ENCODE measurements at places on chromosomes 6 and 20.

GRCh38 chr6:157376241-157376640 lies 4.7 kb upstream of the ZDHHC14 start:
- no peak for DNase-seq

DNA sequence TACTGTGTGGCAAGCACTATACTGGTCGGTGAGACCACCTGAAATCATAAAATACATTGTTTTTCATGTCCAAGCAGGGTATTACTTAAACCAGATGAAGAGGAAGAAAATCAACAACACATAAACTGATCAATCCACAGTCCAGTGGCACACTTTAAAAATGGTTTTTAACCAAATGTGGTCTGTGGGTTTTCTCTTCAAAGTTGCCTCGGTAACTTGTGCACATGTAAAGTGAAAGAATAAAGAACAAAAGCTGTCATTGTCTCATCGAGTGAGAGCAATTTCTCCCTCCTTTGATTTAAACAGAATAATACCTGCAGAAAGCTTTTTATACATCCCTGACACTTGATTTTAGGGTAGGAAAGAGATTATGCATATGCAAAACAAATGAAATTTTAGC lies 3.7 kb downstream of the FLRT3 start:
- DNase-seq: no peak

DNA sequence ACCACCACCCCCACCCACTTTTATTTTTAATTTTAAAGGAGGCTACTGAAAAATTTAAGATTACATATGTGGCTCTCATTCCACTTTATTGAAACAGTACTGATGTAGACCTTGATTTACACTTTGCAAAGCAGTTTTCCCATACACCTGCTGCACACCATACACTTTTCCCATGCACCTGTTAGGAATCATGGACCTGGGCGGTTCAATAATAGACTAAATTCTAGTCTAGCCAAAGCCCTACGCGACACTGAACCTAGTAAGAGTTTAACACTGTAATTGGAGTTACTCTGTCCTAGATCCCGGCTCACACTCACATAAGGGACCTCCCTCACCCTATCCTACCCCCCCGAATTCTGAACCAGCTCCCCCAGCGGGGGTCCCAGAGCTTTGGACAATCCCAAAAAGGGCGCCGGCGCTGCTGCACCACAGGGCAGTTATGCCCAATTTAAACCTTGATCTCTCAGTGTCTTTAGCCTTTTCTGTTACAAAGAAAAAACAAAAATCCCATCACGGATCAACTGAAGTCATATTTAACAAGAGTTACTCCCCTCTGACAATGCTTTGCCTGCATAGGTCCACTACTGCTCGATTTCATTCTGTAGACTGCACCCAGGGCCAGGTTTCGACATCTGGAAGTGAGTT lies 2.4 kb upstream of the GCLC start:
- peak; percentile 23 for DNase-seq

DNA sequence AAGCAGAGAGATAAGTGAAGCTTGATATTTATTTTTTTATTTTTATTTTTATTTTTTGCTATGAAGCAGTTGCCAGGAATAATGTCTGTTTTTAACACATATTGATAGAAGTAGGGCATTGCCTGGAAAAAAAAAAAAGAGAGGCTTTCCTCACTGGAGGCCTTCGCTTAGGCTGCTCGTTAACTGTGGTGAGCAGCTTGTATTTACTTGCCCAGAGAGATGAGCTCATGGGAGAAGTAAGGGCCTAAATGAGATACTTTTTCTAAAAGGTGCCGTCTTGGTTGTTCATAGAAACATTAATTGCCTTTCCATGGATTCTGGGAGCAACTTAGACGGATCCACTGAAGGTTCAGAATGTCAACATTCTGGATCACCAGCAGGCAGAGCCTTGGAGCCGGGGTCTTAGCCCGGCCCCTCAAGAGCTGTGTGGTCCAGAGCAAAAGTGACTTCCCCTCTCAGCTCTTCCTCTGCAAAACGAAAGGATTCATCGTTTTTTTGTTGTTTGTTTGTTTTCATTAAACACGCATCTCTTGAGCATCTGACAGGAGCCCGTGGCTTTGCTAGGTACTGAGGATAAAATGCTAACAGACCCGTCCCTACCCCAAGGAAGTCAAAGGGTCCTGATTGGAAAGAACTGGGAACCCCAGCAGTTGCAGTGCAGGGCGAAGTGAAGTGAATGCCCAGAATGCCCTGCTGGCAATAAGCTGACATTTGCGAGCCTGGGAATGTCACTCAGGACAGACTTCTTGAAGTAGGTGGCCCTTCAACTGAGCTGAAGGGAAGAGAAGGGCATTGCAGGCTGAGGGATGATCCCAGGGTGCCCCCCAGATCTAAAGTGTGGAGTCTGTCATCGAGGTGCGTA lies 138.5 kb downstream of the ZDHHC14 start:
- no peak for DNase-seq

DNA sequence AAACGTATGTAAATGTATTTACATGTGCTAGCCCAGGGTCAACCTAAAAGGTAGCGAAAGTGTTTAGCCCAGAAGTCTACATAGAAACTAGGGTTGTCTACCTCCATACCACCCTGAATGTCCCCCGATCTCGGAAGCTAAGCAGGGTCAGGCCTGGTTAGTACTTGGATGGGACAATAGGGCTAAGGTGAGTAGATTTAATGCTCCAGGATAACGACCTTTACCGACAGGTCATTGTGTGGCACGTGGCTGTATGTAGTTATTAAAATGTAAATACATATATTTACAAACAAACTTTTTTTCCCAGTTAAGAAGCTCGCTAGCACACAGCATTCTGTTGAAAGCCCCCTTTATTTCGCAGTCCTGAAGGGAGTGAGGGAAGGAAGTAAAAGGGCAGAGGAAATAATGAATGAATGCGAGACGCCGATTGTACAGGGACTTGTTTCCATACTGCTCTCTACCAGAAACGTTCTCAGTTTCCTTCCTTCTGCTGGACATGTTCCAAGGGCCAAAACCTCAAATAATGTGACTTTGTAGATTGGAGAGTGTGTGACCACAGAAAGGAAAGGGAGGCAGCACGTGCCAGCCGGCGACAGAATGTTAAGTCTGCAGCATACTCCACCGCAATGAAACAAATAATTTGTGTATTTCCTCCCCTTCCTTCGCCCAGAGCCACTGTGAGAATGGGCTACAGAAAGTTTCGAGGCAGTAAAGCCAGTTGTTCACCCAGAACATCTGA lies 612 bp downstream of the ADAT2 start:
- DNase-seq: no peak

GRCh38 chr6:116099036-116099435 lies 1.6 kb upstream of the NT5DC1 start:
- no peak for DNase-seq

GRCh38 chr6:129849456-129849855 lies 11.7 kb downstream of the TMEM244 start:
- no peak for DNase-seq

GRCh38 chr20:48294942-48295341 lies 509.7 kb upstream of the SULF2 start:
- DNase-seq: no peak

DNA sequence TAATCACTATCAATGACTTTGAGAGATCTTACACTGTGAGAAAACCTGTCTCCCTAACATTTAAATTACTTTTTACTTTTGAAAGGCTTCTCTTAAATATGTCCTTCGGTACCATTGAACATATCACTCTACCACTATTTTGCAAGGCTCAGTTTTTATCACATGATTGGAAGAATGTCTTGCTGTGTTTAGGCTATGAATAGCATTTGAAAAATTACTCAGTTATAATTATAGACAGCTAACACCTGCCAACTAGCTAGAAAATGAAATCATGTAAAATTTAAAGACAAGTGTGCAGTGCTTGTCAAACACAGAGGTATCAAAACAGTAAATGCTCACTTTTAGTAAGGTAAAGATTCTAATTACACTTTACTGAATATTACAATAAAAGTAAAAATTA lies 11.0 kb downstream of the SESN1 start:
- no peak for DNase-seq

GRCh38 chr6:98787435-98787834 lies 46.9 kb upstream of the POU3F2 start:
- DNase-seq: peak; percentile 14

GRCh38 chr6:33505548-33506370 lies 51.4 kb downstream of the ZBTB9 start:
- no peak for DNase-seq

DNA sequence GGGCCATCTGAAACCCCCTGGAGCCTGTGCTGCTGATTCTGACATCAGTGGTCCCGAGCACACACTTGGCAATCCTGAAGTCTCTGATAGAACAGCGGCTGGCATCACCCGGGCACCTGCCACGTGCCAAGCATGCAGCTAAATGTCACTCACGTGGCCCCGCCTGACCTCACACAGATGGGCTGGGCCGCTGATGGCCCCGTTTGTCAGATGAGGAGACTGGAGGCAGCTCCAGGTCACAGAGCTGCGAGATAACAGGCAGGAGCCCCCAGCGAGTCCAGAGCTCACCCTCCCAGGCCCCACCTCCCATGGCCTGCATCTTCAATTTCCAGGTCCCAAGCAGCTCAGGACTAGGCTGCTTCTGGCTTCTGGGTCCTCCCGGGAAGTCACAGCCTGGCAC lies 67.2 kb downstream of the YTHDF1 start:
- DNase-seq: no peak

DNA sequence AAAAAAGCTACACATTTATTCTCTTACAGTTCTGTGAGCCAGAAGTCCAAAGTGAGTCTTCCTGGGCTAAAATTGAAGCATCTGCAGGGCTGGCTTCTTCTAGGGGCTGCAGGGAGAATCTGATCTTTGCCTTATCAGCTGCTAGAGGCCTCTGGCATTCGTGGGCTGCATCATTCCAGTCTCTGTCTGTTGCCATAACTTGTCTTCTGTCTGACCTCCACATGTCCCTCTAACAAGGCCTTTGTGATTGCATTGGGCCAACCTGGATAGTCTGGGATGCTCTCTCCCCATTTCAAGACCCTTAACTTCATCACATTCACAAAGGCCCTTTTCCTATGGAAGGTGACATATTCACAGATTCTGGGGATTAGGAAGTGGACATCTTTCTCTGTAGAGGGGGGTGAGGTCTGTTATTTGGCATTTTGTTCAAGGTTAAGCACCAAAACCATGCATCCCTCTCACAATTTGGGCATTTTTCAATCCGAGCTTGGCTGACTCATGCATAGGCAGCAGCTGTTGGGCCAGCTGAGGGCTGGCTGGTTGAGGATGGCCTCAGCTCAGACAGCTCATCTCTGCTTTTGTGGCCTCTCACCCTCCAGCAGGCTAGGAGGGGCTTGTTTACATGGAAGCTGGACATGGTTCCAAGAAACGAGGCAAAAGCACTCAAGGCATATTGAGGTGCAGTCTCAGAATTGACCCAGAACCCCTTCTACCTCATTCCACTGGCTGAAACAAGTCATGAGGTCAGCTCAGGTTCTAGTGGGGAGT lies 116.1 kb upstream of the NXT1 start:
- DNase-seq: no peak

DNA sequence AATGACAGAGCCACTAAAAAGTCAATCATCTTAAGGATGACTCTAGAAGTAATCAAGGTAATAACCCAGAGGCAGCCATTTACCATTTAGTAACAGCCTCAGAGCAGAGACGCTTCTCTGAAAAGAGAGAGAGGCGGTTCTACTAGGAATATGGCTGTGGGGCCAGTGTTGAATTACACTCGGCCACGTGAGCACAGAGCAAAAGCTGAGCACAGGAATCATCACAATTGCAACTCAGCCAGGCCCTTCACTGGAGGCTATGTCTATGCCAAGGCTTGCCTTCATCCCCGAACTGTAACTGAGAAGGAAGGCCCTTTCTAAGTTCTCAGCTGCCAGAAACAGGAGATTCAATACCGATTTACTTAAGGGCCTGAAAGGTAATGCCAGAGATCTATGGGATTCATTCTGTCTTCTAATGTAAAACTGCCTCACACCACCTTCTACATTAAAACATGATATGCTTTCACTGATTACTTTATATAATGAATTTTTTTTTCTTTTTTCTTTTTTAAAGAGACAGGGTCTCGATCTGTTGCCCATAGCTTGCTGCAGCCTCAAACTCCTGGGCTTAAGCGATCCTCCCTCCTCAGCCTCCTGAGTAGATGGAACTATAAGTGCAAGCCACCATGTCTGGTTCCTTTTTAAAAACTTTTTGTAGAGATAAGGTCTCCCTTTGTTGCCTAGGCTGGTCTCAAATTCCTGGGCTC lies 67.6 kb downstream of the NUDT3 start:
- no peak for DNase-seq

- no peak for DNase-seq
Observed at GRCh38 chr20:49563015-49563980, 4.6 kb downstream of the PTGIS start.

- peak; percentile 39 for DNase-seq
Observed at GRCh38 chr6:24919056-24919892, 16.5 kb downstream of the RIPOR2 start.

DNA sequence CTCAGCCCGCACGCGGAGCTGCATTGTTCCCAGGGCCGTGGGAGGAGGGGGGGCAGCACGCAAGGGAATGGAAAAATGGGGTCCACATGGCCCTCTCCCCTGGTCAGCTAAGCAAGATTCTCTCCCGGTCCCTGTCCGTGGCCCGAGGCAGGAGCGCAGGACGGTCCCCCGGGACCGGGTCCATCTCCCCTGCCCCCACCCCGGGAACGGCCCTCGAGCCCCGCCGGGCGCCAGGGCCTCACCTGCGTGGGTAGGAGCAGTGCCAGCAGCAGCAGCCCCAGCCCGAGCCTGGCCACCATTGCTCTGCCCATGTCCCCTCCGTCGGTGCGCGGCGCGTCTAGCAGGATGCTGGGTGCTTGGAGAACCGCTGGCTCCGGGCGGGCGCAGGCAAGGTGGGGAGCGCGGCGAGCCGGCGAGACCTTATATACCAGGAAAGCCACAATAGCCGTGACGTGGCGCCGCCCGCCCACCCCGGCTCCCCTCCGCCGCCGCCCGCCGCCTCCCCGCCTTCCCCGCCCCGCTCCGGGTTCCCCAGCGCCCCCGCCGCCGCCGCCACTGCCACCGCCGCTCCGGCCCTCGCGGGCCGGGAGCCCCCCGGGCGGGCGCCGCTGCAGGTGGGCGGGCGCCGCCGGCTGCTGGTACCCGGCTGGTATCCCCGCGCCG lies at the start of gene CD24:
CD24 (minus strand) TSS at position 394 of the 663 bp plus-strand sequence; CDS start at position 311, 83 bp downstream.
- DNase-seq: peak; percentile 54

- DNase-seq: peak; percentile 19
Observed at GRCh38 chr6:16625291-16626265, 135.7 kb downstream of the ATXN1 start.

DNA sequence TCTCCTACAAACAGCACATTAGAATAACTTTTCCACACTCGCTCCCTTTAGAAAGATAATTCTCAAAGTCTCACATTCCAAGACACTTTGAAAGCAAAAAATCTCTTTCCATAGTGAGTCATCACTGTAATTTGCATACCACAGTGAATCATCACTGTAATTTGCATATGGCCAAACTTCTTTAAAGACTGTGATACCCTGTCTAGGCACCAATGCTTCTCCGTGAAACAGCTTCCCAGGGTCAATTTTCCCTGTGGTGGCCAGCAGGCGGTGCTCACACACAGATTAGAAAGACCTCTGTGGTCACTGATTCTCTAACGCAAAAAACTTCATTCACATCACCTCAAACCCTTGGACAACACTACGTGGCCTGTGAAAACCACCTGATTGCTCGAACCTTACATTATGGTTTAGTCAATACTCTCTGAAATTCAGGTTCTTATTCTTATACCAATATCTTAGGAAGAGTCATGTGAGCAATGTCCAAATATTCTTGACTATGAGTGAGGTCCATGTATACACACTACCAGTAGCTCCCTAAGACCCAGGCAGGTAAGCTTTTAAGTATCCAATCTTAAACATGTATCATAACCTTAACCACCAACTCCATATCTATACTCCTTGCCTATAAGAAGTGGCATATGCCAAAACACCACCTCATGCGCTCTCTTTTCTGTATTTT lies 78.5 kb upstream of the PHACTR1 start:
- DNase-seq: peak; percentile 34
